ENCODE measurements at places on chromosomes 11 and 22. TPM values are rescaled to one million over a fixed set of nuclear protein-coding genes. Genes with fewer than 3 reads are reported as not detected.

The PNPLA3 gene
- total RNA-seq: 4.2 TPM

The DDX17 gene
- total RNA-seq: 107 TPM

The SMCO4 gene
- 6.2 TPM for total RNA-seq

The OVCH2 gene
- total RNA-seq: not detected

The PHLDA2 gene
- total RNA-seq: 70.2 TPM

Measured in hair follicular keratinocyte (primary cell).